LNCaP clone FGC (cell line): ENCODE measurements at places on chromosomes 7 and 10.

- DNase-seq: no peak
These were observed 134.1 kb downstream of the SPAG6 start for GRCh38 chr10:22479419-22479818.

DNA sequence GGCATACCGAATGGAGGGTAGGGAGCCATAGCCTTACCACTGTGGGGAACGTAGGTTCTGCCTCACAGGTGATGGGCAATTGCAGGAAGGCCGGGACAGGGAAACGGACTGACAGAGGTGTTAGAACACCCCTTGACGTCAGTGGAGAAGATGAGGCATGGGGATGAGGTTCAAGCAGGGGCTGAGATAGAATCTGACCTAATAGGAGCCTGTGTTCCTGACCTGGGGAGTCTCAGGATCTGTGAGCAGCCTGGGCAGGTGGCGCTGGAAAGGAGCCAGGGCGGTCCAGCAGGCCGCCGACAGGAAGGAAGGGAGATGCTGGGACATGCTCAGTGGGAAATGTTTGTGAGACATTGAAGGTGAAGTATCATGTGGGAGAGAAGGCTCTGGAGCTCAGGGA is 109.4 kb downstream of the WDFY4 start:
- no peak for DNase-seq

- no peak for DNase-seq
These were observed 631 bp upstream of the PRKRIP1 start for GRCh38 chr7:102395592-102395872.

DNA sequence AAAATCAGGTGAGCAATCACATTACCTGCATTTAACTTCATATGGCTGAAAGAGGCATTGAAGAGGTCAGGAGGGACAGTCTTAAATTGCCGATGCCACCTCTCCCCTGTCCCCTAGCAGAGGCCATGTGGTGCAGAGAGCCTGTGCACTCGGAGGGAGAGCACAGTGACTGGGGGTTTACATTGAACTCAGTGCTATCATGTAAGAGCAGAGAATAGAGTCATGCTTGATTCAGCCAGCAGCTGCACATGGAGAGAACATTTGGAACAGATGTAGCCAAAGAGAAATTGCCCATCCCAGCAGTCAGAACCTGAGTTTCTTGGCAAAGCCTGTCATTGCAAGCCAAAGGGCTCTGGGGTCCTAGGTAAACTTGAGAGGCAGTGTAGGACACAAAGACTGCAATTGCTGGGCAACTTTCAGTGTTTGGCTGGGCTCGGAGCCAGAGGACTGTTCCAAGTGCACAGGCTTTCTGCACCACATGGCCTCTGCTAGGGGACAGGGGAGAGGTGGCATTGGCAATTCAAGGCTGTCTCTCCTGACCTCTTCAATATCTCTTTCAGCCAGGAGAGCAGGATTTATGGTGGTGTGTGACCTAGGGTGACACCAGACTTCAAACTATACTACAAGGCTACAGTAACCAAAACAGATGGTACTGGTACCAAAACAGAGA is 267.1 kb downstream of the REEP3 start:
- no peak for DNase-seq

- DNase-seq: no peak
These were observed 52.6 kb upstream of the BET1 start for GRCh38 chr7:94056796-94057207.

GRCh38 chr10:71696628-71697326 is 22.8 kb downstream of the C10orf105 start:
- no peak for DNase-seq

DNA sequence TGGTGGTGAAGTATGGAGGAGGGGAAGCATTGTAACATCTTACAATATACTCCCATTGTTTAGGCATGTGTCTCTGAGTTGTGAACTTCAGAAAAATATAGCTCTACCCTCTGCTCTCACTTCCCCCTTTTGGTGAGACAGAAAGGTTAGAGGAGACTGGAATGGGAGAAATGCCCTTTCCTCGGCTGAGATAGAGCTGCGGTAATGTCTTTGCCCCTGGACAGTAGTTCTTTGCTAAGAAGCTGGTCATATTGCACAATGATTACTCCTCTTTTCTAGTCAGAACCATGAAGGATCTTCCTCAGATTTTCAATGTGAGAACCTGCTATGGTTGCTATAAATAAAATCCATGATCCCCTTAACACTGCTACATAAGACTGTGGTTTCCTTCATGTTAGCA is 171.0 kb downstream of the SEM1 start:
- DNase-seq: no peak

DNA sequence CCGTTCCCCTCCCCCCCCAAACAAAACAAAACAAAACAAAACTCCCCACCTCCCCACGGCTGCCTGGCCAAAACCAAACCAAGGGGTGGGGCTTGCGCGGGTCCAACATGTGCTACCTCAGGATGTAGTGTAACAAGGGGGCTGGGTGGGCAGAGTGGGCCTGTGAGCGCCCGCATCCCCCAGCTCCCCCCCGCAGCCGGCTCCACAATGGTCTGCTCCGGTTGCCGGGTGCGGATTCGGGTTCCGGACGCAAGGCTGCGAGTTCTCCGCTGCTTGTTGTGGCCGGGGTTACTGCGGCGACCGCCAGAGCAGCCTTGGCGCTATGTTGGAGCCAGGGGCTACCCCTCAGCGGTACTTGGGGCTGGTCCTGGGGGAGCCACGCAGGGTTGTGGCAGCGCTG is 4.9 kb downstream of the C10orf143 start:
- no peak for DNase-seq

DNA sequence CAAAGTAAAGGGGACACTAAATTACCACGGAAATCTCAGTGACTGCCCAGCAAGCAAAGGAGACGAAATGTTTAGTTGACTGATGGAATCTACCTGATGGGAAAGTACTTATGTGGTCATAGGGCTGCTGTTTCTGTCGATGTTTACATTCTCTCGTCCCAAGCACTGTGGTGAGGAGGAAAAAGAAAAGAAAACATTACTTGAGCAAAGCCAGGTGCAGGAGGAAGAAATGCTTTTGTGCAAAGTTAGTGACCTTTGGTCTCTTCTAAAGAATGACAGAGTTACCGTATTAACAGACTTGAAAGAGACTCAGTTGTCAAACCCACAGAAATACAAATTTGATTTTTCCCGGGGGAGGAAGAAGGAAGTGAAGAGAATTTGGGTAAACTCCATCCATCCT is 43.3 kb upstream of the FMC1 start:
- no peak for DNase-seq

- no peak for DNase-seq
These were observed 87.1 kb downstream of the NRP1 start for GRCh38 chr10:33247221-33247922.

- no peak for DNase-seq
These were observed 808.7 kb downstream of the XPNPEP1 start for GRCh38 chr10:109114579-109114978.

GRCh38 chr10:43815181-43815885 is 166.7 kb upstream of the ZNF32 start:
- no peak for DNase-seq
